ENCODE measurements at places on chromosomes 4 and X.

- DNase-seq = no peak
Measured at GRCh38 chr4:74394476-74395136, 29.7 kb downstream of the EREG start.

- no peak for DNase-seq
Measured at GRCh38 chr4:129138810-129139496, 43.0 kb downstream of the C4orf33 start.

- DNase-seq = no peak
Measured at GRCh38 chr4:19577097-19577496, 674.6 kb upstream of the SLIT2 start.

- DNase-seq = no peak
Measured at GRCh38 chr4:7423801-7424552, 10.8 kb downstream of the PSAPL1 start.

DNA sequence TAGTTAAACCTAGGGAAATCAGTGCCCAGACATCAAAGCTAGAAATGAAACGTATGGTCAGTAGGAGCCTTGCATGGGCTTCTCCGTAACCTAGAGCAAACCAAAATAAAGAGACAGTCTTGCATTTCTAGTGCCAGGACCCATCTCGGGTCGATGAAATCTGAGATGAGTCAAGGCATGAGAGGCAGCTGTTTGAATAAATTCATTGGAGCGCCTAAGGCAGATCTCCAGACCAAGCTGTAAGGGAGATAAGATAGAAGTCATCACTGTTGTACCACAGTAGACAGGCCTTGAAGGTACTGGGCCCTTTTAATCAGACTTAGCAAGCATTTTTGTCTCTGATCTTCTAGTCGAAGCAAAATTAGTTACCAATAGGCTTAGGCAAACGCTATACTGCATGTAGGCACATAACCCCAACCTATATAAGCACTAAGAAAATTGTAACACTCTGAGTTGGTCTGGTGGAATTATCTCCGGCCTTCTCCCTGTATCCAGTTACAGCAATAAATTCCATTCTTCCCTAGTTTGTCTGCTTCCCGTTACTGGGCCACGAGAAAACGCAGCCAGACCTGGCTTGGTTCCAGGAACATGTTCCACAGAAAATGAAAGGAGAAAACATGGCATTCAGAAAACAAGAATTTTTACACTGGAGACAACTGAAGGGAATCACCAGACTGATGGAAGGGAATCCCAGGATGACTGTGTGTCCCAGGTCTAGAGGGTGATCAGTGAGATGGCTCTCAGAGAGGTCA is 21.1 kb upstream of the PAPSS1 start:
- no peak for DNase-seq

DNA sequence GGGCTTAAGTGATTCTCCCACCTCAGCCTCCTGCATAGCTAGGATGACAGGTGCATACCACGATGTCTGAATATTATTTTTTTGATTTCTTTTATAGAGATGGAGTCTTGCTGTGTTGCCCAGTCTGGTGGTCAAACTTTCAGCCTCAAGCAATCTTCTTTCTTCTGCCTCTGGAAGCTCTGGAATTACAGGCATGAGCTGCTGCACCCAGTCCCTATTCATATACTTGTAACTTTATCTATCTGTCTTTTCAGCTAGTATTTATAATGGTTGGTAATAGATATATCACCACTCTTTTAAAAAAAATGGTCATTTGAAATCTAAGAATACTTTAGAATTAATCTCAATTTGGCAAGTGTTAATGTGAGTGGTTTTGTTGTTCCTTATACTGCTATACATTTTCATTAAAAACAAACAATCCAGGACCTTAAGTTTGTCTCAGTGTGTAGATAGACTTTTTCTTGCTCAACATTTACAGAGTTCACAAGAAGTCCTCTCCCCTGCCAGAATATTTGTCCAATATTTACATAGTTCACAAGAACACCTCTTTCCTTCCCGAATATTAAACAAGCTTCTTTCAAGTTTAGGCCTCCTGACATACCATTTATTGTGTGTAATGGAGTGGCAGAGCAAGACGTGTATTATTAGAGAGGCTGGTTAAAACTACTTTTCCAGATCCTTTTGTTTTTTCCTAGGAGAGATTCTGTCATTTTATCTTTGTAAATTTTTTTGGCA is 1197.4 kb upstream of the ADGRL3 start:
- no peak for DNase-seq

Data from thymus (tissue), 14 donors.